CD14-positive monocyte (primary cell): ENCODE measurements at places on chromosomes 1 and 21.

- DNase-seq, result no peak
These were observed 42.6 kb downstream of the C1orf198 start for GRCh38 chr1:230825761-230826160.

GRCh38 chr1:187942986-187943385, 1114.2 kb downstream of the PLA2G4A start:
- DNase-seq, result no peak

DNA sequence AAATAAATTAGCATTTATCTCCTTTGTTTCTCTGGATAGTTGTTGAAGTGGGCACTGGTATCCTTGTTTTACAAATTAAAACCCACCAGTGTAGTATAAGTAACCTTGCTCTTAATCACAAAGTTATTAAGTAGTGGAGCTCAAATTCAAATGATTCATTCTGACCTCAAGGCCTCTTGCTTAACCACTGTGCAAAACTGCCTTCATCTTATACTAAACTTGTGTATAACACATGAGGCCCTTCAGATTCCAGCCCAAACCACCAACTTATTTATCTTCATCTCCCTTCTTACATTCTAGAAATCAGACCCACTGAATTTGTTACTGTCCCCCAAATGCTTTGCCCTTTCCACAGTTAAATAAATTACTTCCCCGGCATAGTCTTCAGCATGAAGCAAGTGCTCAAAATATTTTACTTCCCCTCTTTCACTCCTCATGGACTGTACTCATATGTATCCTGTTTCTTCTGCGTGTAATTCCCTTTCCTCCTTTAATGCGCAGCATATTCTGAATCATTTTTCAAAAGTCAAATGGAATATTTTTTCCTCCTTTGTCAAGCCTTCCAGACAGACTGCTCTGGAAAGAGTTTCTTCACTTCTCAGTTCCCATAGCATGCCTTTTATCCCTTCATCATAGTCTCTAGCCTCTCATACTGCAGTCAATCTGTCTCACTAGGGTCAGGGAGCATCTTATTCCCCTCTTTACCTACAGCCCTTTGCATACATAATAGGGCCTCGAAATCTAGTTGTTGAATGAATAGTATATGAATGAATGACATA, 19.0 kb upstream of the DNASE2B start:
- peak; percentile 22 for DNase-seq

DNA sequence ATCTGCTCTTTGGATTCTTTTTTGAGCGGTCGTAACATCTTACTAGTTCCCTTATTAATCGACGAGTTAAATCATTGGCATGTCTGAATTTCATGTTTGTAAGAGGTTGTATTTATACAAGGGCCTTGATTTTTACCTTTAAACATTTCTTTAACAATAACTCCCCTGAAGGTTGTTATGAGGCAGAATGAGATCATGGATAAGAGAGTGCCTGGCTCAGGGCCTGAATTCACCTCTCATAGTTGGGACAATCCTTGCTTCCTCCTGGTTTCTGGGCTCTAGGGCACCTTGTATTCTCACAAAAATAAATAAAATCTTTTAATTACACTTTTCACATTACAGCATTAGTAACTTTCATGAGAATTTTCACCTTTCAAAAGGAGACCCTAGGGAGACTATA, 55.4 kb downstream of the MDM4 start:
- DNase-seq, result no peak

GRCh38 chr1:54004481-54005049, 13.4 kb downstream of the LDLRAD1 start:
- no peak for DNase-seq

DNA sequence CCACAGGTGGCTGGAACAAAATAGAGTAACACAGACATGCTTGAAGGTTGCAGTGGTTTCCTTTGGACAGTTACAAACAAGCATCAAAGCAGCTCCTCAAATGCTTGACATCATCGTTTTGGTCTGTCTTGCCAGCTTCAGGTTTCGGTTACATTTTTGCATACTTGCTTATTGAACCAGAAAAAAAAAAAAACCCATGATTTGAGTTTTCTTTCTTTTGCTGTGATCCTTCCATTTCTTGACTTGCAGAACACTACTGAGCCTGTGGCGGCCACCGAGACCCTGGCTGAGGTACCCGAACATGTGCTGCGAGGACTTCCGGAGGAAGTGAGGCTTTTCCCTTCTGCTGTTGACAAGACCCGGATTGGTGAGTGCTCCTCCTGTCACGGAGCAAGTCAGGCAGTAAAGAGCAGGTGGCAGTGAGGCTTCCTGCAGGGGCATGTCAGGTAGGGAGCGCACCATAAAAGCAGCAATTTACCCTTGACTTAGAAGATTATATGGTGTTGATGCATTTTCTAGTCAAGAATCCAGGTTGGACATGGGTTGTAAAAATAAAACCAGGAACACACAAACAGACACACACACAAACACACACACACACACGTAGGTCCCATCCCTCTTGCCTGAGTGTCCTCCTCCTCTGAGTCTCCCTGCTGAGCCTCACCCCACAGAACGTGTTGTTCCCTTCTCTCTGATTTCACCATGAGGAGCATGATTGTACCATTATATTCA, 30.9 kb downstream of the PRDM2 start:
- DNase-seq, result peak; percentile 61

- no peak for DNase-seq
These were observed 329.8 kb downstream of the RPS6KC1 start for GRCh38 chr1:213380865-213381264.

DNA sequence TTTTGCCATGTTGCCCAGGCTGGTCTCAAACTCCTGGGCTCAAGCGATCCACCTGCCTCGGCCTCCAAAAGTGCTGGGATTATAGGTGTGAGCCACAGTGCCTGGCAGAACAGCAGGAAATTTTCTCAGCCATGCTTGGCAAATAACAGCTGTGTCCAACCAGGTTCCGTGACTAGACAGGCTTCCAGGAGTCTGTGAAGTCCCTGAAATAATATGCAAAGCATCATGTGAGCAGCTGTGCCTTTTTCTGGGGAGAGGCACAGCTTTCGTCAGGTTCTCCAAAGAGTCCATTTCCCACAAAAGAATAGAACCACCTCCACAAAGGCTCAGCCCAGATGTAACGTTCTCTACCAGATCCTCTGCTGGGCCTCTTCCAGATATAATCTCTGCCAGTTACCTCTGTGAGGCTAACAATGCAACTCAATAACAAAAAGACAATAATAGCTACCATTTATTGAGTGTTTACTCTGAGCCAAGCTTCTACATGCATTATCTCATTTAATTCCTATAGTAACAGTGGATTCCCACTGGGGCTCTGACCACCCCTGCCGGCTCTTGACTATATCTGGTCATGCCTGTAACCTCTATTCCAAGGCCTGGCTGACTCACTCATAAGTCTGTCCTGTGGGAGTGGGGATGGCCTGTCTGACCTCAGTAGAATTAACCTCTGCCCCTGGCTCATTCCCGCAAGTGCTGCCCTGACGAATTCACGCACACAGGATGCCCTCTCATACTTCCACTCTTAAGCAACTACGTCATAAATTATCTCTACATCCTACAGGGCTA, 4.0 kb upstream of the NKAIN1 start:
- no peak for DNase-seq

- no peak for DNase-seq
These were observed 46.9 kb upstream of the PRRC2C start for GRCh38 chr1:171438441-171438840.

DNA sequence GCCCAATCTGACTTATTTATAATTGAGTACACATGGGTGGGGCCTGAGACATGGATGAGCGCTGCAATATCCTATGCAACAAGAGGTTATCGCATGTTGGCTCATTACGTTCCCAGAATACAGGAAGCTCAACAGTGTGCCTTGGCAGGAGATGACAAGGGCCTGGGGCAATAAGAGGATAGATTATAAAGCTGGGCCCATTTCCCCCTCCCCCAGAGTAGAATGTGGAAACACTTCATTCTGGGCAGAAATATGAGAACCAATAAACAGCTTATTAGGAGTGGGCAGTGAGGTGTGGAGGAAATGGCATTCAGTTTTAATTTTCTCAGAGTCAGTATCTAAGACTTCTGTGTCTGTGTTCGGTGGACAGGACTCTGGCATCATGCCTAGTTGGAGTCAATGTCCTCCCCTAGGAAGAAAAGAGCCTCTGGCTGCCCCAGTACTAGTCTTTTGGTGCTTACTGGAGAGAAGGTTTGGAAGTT, 92.8 kb downstream of the PIK3R3 start:
- DNase-seq, result peak; percentile 6

- DNase-seq, result peak; percentile 68
These were observed 300.3 kb downstream of the DSCAM start for GRCh38 chr21:40546647-40547046.

GRCh38 chr1:169906938-169907337, 13.2 kb upstream of the SCYL3 start:
- no peak for DNase-seq

DNA sequence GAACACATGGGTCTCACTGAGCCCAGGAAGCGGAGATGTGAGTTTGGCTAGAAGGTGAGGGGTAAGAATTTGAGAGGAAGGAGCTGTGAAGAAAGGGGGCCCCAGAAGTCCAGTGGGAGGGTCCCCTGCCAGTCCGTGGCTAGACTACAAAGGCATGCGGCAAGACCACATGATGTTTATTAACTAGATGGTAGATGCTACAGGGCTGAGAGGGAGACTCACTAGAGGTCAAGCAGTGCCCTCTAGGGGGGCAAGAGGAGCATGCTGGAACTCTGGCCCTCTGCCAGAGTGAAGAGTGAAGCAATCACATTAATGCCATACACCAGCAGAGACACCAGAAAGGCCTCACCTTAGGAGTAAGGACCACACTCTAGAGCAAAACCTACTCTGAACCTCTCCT, 12.2 kb downstream of the KIAA0319L start:
- peak; percentile 73 for DNase-seq

DNA sequence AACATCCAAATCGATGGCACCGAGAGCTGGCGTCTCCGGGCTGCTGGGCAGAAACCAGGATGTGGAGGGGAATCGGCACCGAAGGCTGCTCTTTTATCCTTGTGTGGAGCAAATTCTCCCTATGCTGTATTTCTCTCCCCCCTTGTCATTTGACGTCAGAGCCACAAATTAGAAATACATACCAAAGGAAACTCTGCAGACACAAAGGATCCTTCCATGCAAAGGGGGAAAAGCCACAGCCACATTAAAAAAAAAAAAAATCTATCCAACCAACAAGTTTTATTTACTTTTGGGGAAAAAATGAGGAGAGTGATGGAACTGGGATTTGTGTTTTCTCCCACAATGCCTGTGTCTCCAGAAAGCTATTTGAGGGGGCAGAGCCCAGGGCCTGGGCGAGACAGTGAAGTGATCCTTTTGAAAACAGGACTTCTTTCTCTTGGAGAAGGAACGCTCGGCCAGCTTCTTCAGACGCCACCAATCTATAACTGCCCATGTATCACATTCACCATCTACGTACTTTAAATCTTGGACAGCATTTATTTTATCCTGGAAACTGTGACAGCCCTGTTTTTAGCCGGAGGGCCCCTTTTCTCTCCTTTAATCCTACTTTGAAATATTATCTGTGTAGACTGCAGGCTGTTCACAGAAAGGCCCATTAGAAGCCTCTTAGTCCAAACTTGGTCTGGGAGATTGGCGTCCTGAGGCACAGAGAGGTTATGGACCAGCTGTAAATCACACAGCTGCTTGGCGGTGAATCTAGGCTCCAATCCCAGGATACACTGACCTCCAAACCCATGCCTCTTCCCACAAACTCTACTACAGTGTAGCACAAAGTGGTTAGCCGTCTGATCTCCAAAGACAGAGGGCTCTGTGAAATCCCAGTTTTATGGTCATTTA, 4.5 kb downstream of the KANK4 start:
- DNase-seq, result no peak

DNA sequence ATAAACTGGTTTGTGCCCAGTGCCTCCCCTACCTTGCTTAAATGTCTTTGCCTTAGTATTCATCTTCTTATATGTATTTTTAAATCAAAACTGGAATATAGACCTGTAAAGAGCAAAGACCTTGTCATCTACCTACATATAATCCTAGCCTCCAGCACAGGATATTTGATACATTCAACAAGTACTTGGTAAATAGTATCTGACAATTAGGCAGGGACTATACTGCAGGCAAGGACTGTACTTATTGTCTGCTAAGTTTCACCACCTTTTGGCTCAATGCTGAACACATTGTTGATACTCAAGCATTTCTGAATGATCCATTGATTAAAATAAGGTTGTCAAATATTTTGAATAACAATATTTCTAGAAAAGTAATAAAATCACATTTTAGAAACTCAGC, 96.4 kb downstream of the PKN2 start:
- no peak for DNase-seq
